Bronchial epithelial cell (primary cell): ENCODE measurements at places on chromosomes 5 and 9.

- no peak for DNase-seq
Observed at GRCh38 chr5:14379739-14380497, 201.7 kb upstream of the OTULINL start.

- DNase-seq, result no peak
Observed at GRCh38 chr9:121069396-121069795, 5.4 kb upstream of the CNTRL start.

GRCh38 chr5:29889051-29889450, 1304.4 kb upstream of the CDH6 start:
- no peak for DNase-seq

GRCh38 chr5:6483880-6484382, 35.3 kb downstream of the UBE2QL1 start:
- DNase-seq, result no peak

DNA sequence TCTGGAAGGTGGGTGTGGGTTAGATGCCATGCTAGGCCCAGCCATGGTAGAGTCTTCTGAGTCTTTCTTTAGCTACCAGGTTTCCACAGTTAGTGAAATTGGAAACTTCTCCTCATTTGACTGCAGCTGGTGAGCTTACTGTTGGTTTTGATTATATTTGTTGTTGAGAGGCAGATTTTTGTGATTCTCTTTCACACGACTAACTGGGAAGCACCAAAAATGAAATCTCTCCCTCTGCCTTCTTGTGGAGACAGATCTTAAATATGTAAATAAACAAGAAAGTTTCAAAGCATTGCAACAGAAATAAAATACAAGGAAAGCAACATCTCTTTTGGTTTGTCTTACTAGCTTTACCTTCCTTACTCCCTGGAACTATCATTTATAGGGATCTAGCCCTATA, 122.2 kb downstream of the CEMIP2 start:
- no peak for DNase-seq

DNA sequence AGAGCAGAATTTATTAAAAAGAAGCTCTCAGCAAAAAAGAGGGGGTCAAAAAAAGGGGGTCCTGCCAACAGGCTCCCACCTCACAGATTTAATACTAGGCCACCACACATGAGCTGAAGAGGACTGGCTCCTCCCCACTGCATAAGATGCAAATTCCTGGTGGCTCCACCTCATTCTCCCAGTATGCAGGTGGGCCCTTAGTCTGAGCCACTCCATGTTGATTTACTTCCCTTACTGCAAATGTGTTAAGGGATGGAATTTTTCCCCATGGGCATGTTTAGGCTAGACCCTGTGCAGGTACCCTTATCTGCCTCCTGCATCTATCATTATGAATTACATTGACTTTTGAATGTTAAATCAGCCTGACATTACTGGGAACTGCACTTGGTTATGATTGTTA, 82.9 kb downstream of the ISOC1 start:
- peak; percentile 5 for DNase-seq

DNA sequence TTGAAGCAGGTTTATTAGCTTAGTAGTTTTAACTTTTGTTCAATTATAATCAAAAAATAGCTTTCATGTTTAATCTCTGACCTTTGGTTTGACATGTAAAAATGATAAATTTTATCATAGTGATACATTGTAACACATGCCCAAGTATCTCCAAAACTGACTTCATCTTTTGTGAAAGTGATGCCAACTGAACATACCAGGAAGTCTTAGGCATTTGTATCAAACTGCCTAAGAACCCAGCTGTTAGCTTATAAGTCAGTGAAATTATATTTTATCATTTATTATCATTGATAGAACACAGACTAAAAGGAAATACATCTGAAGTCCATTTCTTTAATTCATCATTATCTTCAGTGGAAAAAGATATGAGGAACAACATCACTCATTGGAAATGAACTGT, 39.1 kb downstream of the NIPBL start:
- DNase-seq, result no peak

DNA sequence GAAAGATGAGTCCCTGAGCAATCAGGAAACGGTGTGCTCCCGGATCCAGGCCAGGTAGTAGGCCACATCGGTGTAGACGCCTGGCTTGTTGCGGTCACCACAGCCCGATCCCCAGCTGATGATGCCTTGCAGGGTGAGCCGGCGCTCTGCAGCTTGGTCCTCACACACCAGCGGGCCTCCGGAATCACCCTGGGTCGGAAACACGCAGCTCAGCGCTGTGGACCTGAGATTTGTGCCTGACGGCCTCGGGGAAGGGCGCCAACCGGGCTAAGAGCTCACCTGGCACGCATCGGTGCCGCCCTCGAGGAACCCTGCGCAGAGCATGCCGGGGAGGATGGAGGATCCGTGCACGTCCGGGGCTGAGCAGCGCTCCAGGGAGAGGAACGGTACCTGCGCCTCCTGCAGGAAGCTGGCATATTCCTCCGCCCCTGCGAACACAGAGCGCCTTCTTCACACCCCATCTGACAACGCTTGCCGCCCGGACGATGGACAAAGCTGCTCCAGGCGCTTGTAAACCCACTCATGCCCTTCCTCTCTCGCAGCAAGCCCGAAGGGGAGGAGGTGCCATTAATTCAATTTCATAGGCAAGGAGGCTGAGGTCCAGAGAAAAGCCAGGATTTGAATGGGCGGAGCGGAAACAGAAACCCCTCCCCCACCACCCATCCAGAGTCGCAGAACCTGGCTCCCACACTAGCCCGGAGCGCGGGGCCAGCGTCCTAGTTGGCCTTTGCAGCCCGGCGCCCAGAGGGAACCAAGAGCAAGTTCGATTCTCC, 2.0 kb upstream of the PFN3 start:
- peak; percentile 79 for DNase-seq

GRCh38 chr5:148454576-148454975, 70.8 kb downstream of the FBXO38 start:
- no peak for DNase-seq

GRCh38 chr9:19998153-19998552, 209.3 kb upstream of the SLC24A2 start:
- DNase-seq, result peak; percentile 50

DNA sequence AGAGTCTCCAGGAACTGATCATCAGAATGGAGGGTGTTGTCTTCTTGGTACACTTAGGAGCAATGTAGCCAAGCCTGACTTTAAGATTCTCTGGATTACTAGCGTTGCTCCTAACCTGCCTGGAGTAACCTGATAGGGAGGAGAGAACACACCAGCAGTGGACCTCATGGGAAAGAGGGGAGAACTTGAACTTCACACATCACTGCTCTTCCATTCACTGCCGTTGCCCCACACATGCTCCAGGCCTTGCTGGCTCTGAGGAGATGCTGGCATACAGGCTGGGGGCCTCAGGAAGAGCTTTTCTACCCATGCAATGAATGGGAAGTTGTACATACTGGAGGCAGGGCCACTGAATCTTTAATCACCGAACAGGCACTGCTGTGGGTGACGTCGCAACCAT, 60.3 kb upstream of the ADAMTS16 start:
- no peak for DNase-seq

- no peak for DNase-seq
Observed at GRCh38 chr9:89534515-89535287, 36.8 kb upstream of the SEMA4D start.

DNA sequence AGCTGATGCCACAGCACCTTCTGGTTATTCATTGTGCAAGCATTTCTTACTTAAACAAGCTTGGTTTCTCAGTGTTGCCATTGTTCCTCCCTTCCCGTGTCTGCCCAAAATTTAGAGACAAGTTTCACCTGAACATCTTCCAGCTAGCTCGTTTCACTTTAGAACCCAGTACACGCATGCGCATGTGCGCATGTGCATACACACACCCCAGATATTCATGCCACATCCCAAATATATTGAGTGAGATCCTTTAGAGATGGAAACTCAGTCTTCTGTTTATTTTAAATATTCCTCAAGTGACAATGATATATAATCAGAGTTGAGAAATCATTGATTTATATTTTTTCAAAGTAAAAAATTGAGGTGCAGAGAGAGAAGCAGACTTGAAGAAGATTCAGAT, 147.6 kb downstream of the PLK2 start:
- no peak for DNase-seq

DNA sequence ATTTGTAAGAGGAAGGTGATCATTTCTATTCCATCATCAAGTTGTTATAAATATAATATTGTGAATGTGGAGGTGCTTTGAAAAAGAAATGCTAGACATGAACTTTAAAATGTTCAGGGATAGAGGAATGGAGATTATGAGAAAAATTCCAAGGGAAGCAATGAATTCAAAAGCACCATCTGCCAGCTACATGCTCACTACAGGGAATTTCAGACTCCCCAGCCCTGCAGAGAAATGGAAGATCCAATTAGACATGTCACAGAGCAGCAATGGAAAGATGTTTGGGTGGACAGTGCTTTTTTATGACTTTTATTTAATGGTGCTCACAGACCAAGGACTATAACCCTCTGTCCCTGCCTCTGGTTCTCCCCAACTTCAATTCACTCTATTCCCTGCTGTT, 209.7 kb downstream of the ESM1 start:
- DNase-seq, result no peak

- no peak for DNase-seq
Observed at GRCh38 chr5:165728425-165728824, 2223.0 kb downstream of the MAT2B start.

DNA sequence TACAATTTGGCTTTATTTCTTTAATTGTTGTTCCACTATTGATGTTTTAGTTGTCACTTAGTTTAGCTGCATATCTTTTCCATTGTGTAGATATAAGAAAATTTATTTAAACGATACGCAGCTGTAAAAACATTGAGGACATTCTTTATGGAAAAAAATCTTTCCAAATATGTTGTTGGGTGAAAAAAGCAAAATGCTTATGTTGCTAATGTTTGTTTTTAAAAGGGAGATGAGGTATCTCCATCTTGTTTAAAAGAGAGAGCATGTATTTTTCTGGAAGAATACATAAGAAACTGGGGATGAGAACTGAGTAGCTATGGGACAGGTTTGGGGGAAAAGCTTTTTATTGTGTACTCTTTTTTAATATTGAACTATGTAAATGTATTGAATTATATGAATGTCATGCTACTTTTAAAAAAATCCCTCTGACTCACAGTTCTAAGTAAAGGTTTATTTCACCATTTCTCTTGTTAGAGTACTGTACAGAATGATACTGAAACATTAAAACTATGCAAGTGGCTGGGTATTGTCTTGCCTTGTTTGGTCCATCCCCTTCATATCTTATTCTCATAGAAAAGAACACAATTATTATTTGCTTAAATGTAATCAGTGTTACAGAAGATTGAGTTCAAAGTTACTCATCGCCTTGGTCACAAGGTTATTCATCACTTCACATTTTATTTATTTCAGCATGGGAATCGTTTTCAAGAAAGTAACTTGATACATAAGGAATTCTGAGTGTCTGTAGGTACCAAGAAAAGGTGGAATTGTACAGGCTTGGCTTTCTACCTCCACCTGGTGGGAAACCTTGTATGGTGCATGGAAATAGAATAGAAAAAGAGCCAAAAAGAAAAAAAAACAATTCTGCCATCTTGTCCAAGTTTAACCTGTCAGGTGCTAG, 85.8 kb downstream of the RIC1 start:
- peak; percentile 89 for DNase-seq

- no peak for DNase-seq
Observed at GRCh38 chr9:98867429-98868168, 60.1 kb downstream of the GALNT12 start.

GRCh38 chr5:1776831-1777230, 22.8 kb downstream of the MRPL36 start:
- DNase-seq, result no peak

DNA sequence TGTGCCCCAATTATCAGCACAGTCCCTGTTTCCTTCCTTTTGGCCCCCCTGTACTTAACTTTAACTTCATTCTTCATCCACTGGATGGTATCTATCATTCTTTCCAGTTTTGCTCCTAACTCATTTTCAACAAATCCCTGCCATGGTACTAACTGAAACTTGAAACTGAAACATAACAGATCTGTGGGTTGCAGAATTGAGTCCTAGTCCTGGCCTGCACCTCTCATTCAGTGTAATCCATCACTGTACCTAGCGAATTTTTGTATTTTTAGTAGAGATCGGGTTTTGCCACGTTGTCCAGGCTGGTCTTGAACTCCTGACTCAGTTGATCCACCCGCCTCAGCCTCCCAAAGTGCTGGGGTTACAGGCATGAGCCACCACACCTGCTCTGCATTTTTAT, 15.3 kb upstream of the PIK3R1 start:
- DNase-seq, result no peak

- no peak for DNase-seq
Observed at GRCh38 chr5:17327048-17327625, 109.7 kb downstream of the BASP1 start.

- DNase-seq, result peak; percentile 69
Observed at GRCh38 chr5:168679515-168679920, 100.3 kb upstream of the PANK3 start.

- peak; percentile 17 for DNase-seq
Observed at GRCh38 chr5:103259705-103260355, 1.3 kb downstream of the MACIR start.

- DNase-seq, result no peak
Observed at GRCh38 chr9:33294670-33295432, 4.5 kb downstream of the NFX1 start.

- DNase-seq, result no peak
Observed at GRCh38 chr5:91494447-91494996, 111.4 kb upstream of the ARRDC3 start.

GRCh38 chr9:70603020-70603411, 188.6 kb upstream of the KLF9 start:
- no peak for DNase-seq
